H4 (cell line): ENCODE measurements at places on chromosomes 12 and 14. TPM values are rescaled to one million over a fixed set of nuclear protein-coding genes. Genes with fewer than 3 reads are reported as not detected.

DNA sequence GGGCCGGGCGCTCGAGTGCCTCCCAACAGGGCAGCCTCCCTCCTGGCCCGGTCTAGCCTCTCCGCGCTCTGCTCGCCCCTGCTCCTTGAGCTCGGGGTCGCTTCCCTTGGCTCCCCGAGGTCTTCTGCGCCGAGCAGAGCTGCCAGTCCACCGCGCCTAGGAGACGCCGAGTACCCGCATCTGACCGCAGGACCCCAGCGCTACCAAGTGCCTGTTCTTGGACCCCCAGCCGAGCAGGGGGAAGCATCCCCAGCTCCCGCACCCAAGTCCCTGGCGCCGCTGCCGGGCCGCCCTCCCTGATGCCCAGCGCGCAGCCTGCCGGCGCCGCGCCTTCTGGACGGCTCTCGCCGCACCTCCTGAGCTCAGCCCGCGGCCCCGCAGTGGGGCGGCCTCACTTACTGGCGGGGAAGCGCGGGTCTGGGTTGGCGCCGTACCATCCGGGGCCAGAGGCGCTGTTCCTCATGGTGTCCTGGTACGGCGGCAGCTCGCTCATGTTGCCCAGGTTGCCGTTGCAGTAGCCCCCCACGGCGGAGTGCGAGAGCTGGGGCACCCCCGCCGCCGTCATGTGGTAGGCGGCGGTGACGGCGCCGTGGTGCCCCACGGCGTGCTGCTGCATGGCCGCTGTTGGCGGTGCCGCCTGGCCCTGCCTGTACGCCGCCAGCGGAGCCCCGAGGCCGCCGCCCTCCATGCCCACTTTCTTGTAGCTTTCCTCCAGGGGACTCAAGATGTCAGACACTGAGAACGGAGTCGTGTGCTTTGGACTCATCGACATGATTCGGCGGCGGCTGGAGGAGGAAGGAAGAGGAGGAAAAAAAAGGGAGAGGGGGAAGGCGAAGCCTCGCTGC is 1.2 kb downstream of the NKX2-1 start:
- DNase-seq = no peak

DNA sequence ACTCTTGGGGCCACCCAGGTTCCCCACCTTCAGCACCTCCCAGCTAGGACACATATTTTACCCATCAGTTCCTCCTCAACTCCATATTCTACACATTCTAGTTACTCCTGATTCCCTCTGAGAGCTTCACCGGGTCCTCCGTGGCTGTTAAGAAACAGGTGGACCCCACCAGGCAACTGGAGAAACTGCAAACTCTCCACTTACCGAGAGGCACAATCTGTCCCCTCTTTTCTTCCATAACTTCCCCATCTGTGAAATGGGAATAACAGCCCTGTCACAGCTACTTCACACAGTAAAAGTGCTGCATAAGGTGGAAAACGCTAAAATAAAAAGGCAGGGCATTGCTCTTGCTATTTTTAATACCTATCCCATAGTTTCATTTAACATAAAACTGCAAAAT is 1.5 kb downstream of the SLC7A8 start:
- no peak for DNase-seq

SLC10A1 gene
- total RNA-seq = not detected in 2 replicates

SP7 gene
- not detected in 2 replicates for total RNA-seq

RNASE12 gene
- total RNA-seq = not detected in 2 replicates

CLEC4E gene
- not detected in 2 replicates for total RNA-seq

GRCh38 chr14:24874514-24875202 is 175.3 kb downstream of the STXBP6 start:
- DNase-seq = no peak

GMFB gene
- total RNA-seq = 61.7 and 74.0 TPM in 2 replicates

- DNase-seq = peak; percentile 74
Measured at GRCh38 chr14:42047421-42048055, 440.9 kb downstream of the LRFN5 start.

DNA sequence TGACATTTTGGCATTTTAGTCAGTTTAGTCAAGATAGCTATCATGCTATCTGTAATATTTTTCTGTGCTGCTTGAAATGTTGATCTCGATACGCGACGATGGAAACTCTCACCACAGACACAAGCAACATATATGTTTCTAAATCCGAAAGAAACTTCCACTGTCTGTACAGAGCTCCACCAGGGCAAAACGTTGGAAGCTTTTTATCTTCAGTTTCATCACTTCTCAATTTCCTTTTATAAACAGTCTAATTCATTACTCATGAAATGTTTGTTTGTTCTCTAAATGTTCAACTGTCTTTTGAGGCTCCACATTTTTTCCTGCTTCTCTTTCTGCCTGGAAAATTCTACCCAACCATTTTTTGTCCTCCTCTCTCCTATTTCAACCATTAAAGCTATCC is 737.6 kb downstream of the SLC16A7 start:
- peak; percentile 5 for DNase-seq

DNAH10 gene
- 0.02 and 0.17 TPM in 2 replicates for total RNA-seq

STAC3 gene
- not detected in 2 replicates for total RNA-seq

DNA sequence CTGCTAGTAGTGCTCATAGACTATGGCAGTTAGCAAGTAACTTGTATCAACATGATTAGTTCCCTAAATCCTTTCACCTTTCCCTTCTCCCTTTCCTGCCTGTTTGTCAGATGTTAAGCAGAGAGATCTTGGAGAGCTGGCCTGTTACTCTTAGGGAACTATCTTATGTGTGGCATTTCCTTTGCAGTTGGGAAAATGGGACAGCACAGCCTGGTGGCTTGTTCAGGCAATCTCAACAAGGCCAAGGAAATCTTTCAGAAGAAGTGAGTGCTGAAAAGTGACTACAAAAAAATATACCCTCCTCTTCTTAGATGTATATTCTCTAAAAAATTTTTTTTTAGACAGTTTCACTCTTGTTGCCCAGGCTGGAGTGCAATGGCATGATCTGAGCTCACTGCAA is 7.4 kb downstream of the PARP2 start:
- no peak for DNase-seq

- no peak for DNase-seq
Measured at GRCh38 chr12:38156497-38157245, 159.9 kb upstream of the ALG10B start.

DNA sequence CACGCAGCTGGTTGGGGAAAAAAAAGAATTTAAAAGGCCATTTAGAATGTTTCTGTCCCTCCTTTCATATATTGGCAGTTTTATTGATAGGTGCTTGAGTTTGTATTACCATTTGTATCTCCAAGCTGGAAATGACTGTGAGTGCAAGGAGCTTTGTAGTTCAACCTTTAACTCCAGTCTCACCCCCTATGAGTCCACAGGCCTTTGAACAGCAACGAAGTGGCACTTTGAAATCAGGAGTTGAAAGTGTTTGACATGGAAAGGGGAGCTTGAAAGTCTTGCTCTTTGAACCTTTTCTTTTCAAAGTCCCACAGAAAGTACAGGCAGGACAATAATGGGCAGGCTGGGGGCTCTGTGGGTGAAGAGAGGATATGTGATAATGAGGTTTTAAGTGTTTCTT is 480.3 kb downstream of the RERGL start:
- no peak for DNase-seq

CMA1 gene
- total RNA-seq = not detected in 2 replicates

- peak; percentile 58 for DNase-seq
Measured at GRCh38 chr14:21092273-21093011, 6.0 kb downstream of the ZNF219 start.

DNA sequence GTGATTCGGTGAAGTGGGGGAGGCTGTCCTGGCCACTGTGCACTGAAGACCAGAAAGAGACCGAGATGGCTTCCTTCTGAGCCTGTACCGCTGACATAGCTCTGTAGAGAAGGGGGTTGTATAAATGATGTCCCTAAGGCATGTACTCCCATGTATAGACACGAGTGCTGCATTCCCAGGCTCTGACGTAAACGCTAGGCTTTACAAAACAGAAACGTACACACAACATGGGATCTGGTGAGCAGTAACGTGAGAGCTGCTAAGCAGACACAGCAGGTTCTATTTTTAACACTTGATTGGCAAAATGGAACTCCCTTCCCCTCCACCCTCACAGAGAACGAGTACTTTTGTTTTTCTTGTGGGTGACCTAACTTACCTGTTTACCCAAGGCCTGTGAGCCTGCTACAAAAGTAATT is 35.9 kb downstream of the ACADS start:
- DNase-seq = no peak

DNAI7 gene
- 0.23 and 0.60 TPM in 2 replicates for total RNA-seq

DNA sequence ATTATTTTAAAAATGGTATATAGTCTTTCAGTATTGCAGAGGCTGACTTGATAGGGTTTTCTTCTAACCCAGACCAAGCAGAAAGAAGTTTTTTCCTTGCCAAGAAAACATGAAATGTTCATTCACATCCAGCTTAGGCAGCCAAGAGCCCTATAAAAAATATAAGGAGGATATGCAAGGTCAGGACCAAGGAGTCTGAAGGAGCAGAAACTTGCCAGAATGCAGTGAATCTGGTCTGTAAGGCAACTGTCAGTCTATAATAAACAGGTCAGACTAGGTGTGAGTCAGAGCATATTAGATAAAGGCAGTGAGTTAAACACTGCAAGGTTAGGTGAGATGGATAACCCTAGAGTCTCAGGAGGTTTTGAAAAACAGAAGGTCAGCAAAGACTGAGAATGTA is 645.5 kb downstream of the C12orf50 start:
- no peak for DNase-seq

INSM2 gene
- not detected in 2 replicates for total RNA-seq

- no peak for DNase-seq
Measured at GRCh38 chr14:57266065-57266464, 2.6 kb downstream of the EXOC5 start.

- DNase-seq = no peak
Measured at GRCh38 chr14:68893566-68893965, 85.5 kb downstream of the ACTN1 start.

ATP5MC2 gene
- 391 and 444 TPM in 2 replicates for total RNA-seq

DNA sequence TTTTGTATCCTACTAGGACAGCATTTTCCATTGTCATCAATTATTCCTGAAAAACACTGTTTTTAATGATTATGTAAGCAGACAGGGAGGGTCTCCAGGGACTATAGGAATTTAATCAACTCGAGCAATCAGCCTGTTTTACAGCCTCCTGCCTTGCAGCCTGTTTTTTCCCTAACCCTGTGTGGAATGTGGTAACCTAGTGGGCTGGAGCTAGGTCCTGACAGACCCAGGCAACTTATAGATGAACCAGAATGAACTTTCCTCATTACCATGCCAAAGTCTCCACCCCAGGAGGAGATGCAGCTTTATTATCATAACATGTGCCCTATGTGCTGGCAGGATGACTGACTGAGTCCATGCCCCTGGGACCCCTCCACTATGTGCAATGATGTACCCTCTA is 375.1 kb downstream of the BMP4 start:
- DNase-seq = no peak

GRCh38 chr12:70928071-70928470 is 7.5 kb upstream of the PTPRR start:
- no peak for DNase-seq

- DNase-seq = no peak
Measured at GRCh38 chr12:104263580-104264358, 39.8 kb upstream of the EID3 start.

ZNF410 gene
- 94.4 and 95.4 TPM in 2 replicates for total RNA-seq

DNA sequence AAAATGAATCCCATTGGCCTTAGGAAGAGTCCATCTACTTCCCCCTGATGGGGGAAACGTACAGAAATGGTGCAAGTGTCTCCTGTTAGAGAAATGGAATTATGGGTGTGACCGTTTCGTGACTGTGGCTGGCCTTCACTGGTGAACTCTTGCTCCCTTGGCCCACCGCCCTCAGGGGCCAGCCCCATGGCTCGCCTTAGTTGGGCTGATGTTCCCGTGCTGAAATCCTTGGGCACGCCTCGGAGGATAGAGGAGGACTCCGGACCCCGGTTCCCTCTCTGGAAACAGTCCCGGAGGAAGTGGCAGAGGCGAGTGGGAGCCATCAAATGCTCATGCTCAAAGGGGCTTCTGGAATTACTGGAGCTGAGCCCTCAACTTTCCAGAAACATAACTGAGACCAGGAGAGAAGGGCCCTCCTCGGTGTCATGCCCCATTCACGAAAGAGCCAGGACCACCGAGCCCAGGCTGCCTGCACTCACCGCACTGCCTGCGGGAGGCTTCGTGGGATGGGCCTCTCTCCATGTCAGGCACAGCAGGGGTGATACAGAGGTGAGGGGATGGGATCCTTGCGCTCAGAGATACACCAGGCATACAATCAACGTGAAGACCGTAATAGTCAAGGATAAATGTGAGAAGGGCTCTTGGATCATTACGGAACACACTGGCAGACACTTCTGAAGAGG is 10.1 kb upstream of the CACNA2D4 start:
- no peak for DNase-seq

TCL1A gene
- total RNA-seq = not detected in 2 replicates

GRCh38 chr12:55296469-55296868 is at the start of gene OR6C6:
Gene OR6C6 (minus strand): TSS chr12:55296569. CDS start chr12:55295232, 1,337 bp downstream.
- no peak for DNase-seq

SELPLG gene
- 2.8 and 3.4 TPM in 2 replicates for total RNA-seq

- DNase-seq = no peak
Measured at GRCh38 chr12:124769163-124769530, 94.5 kb downstream of the SCARB1 start.

DNA sequence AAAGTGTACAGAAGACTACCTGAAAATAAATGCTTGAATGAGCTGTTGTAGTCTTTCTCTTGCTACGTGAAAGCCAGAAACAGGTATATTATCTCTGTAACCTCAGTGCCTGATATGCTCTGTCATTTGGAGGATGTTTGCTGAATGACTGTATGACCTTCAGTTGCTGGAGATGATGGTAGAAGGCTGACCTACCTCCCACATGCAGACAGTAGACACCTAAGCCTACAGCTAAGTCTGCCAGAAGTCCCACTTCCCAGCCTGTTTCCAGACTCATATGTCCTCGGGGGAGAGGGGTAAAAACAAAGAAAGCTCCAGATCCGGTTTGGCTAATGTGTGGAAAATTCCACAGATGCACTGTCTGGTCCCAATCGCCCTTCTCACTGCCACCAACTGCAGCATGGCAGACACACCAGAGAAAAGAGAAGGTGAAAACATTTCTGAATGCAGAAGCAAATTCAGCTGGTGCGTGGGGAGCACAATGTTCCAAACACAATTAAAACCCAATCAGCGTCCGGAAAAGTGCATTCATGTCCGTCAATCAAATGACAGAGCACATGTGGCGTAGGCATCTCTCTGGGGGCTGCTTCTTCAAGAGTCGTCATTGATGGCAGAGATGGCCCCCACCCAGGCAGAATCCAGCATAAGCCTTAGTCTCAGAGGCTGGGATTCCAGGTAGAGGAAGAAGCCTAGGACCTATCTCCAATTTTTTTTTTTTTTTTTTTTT is 76.3 kb upstream of the TBX3 start:
- no peak for DNase-seq

DNA sequence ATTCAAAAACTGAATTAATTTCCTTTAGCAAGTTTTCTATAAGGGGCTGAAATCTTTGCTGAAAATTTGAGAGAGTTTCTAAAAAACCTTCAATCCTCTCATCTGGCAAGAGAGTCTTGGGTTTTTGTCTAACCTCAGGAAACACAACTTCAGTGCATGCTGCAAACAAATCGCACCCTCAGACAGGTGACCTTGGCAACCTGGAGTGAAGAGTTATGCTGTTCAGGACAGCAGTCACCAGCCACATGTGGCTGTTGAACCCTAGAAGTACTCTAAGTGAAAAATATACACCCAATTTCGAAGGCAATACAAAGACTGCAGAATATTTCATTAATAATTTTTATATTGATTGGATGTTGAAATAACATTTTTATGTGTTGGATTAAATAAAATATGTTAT is 184.8 kb downstream of the RPS29 start:
- DNase-seq = no peak

- DNase-seq = no peak
Measured at GRCh38 chr12:31041033-31041564, 32.6 kb upstream of the DDX11 start.
